Skeletal muscle tissue (tissue), 5 donors: ENCODE measurements at places on chromosomes 1 and 21. TPM values are rescaled to one million over a fixed set of nuclear protein-coding genes. Genes with fewer than 3 reads are reported as not detected.

The KCNJ9 gene
- total RNA-seq, result not detected

The BSND gene
- not detected for total RNA-seq

The NKAIN1 gene
- total RNA-seq, result not detected

The F5 gene
- 1.0 TPM for total RNA-seq

The LMOD1 gene
- total RNA-seq, result 15.1 TPM

The LRRC39 gene
- 164 TPM for total RNA-seq

The HHIPL2 gene
- total RNA-seq, result under 0.01 TPM

The RIMS3 gene
- 0.52 TPM for total RNA-seq

The UBL4B gene
- not detected for total RNA-seq

The SLC44A3 gene
- total RNA-seq, result 2.6 TPM

The PTAFR gene
- 2.1 TPM for total RNA-seq

The CHI3L1 gene
- 1.0 TPM for total RNA-seq

The FNBP1L gene
- total RNA-seq, result 25.1 TPM

The PGLYRP4 gene
- not detected for total RNA-seq

The RPTN gene
- total RNA-seq, result not detected

The PRKAA2 gene
- total RNA-seq, result 56.9 TPM

The ANGPTL1 gene
- total RNA-seq, result 47.5 TPM

The TMEM201 gene
- 6.8 TPM for total RNA-seq

The AMIGO1 gene
- 8.4 TPM for total RNA-seq

The FCRL2 gene
- total RNA-seq, result not detected

The VHLL gene
- total RNA-seq, result not detected

The XPR1 gene
- 13.0 TPM for total RNA-seq

The CD1E gene
- 0.52 TPM for total RNA-seq

The OXCT2 gene
- total RNA-seq, result not detected

The CENPF gene
- 4.7 TPM for total RNA-seq

The RGS7 gene
- total RNA-seq, result not detected

The AGBL4 gene
- under 0.01 TPM for total RNA-seq
